ENCODE measurements at places on chromosomes 2 and 18.

- no peak for DNase-seq
These were observed 68.3 kb downstream of the NDUFA10 start for GRCh38 chr2:239956818-239957261.

DNA sequence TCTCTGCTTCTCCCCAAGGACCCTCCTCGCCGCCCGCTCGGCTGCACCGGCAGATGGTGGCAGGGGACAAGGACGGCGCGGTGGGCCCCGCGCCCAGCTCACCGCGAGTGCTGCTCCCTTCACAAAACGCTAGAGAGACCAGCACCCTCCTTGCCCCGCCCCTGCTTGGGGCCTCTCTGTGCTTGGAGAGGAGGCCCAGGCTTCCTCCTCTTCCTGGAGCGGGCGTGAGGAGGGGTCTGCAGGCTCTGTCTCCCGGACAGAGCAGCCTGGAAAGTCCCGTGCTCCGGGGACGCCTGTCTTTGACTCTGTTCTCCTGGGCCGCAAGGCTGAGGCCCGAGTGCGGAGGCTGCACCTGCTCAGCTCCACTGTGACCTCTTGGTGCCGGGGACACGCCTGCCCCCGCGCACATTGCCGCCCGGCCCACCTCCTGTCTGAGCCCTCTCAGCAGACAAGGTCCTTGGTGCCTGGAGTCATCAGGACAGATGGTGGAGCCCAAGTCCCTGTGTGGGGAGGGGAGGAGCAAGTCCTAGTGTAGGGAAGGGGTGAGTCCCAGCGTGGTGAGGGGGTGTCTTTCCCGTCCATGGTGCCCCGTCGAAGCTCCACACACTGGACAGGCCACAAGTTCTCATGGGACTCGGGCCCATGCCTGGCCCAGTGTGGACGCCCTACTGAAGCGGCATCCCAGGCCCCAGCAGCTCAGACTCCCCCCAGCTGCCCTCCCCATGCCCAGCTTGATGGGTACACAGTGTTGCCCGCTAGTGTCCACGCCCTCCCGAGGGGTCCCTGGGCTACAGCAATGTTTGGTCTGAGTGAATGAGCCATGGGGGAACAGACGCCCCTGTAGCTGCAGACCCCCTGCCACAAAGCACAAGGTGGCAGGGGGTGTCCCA lies 33.8 kb downstream of the RTP5 start:
- no peak for DNase-seq

- DNase-seq: no peak
These were observed 46.3 kb upstream of the AQP4 start for GRCh38 chr18:26911840-26912239.

GRCh38 chr2:203018181-203018580 lies 3.5 kb downstream of the NBEAL1 start:
- DNase-seq: no peak

GRCh38 chr18:67239826-67240225 lies 276.7 kb downstream of the DSEL start:
- DNase-seq: no peak

DNA sequence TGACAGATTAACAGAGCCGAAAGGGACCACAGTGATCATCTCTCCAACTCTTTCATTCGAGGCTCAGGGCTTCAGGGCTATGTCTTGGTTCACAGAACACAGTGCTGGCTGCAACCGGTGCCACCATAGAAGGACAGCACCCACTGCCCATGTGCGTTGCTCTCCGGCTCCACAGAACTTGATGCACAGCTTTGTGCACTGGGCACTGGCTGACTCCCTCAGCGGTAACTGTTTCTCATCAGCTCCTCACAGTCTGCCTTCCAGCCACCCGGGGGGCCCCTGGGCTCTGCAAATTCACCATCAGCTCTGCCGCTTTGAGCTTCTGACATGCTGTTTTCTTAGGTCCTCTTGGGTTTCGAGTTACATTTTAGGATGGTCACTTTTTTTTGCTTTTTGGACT lies 124.3 kb upstream of the RAB12 start:
- no peak for DNase-seq

DNA sequence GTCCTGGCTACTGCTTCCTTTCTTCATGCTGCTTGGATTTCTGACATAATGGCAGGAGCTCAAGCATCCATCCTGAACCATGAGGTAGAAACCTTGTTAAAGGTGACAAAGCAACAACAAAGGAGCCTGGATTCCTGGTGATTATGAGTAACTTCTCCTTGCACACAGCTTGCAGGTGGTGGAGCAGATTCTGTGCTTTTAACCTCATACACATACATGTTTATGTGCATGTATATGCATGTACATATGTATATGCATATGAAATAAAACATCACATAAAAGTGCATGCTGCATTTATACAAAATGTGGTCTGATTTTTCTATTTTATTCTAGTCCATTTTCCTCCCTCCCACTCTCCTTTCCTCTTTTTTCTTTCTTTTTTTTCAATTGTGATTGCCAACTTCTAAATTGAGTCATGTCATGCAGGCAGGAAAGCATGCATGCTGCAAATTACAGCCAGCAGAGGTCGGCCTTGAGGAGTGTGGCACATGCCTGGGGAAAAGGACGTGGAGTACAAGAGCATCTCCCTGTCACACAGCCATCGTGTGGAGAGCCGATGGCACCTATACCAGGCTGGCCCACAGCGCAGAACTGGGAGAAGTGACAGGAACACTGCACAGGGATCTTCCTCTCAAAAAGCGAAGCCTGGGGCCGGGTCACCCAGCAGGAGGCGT lies 17.9 kb downstream of the LCT start:
- no peak for DNase-seq

GRCh38 chr18:13793819-13794218 lies 30.1 kb upstream of the MC5R start:
- no peak for DNase-seq

DNA sequence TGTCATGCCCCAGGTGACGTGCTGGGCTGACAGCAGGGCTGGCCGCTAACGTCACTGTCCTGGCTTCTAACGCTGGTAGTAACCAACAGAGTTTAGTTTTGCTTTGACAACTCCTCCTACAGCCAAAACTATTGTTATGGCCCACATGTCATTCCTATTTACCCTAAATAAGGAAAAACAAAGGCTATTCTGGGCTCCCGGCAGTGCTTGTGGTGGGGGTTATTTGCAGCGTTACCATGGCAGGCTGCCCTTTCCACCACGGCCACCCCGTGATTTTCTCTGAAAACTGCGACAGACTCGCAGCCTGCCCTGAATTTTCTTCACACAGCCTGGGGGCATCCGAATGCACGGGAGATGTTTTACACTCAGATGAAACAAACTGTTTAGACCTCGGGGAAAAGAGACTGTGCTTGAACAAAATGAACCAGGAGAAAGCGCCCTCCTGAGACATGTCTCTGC lies 115.2 kb downstream of the FAM210A start:
- peak; percentile 27 for DNase-seq

- no peak for DNase-seq
These were observed 137.1 kb upstream of the CCDC150 start for GRCh38 chr2:196502386-196502785.

DNA sequence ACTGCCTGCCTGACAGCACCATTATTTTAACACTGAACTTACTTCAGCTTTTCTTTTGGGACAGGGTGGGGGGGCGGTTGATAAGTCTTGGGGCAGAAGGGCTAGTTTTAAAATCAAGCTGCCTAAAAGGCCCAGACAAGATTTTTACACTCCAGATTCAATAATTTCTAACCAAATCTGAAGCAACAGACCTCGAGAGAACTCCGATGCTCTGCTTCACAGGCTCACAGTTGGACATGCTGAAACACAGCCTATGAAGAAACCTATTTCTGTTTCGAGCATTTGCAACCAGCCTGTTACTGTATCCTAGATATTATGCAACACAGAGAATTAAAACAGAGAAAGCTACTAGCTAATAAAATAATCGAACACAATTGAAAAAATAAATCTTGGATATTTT lies 1.3 kb upstream of the MYT1L start:
- DNase-seq: no peak

DNA sequence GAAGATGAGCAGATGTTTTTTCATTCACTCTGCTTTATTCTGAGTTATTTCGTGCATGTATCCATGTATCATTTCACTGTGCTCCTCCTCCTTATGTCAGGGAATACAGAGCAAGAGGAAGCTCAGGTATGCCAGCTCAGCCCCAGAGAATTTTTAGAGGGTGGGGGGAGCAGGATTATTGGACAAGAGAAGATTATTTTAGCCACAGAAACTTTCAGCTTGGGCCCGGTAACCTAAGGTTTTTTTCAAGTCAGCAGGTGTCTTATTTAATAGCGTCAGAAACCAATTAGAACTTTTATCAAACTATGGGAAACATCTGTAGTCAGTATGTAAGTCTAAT lies 232.9 kb upstream of the SIX3 start:
- DNase-seq: no peak

GRCh38 chr2:201246280-201246679 lies 14.1 kb upstream of the CASP8 start:
- no peak for DNase-seq

DNA sequence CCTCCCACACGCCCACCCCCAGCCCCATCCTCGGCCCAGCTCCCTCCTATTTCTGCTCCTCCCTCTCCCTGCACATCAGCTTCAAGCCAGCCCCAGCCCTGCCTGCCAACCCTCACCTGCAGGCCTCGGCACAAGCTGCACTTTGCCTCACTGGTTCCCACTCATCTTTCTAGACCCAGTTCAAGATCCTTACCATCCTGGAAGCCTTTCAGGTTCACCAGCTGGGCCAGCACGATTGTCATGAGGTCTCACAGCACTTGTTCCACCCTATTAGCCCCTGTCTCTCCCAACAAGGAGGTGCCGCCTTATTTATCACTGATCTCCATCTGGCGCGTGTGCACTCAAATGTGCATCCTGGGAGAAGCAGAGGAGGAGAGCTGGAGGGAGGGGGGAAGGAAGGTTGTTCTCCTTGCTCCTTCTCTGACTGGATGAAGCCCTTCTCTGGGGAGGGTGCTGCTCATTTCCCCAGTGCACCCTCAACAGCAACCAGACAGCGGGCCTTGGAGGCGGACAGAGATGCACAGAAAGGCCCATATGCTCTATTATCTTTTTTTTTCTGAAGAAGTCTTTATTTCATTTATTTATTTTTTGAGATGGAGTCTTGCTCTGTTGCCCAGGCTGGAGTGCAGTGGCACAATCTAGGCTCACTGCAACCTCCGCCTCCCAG lies 15.5 kb upstream of the BIN1 start:
- DNase-seq: no peak

DNA sequence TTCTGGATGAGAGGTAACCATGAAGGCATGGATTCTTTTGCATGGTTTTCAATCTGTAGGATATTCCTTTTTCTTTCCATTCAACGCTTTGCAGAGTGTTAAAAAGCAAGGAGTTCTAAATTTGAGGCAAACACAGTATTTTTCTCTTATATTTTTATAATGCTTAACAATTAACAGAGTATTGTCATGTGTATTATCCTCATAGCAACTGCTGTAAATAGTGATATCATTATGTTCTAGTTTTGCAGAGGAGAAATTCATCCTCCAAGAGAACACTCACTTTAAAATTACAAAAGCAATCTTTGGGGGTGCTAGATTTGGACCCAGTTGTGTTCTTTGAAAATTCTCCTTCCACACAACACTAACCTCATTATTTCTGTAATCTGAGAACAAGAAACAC lies 58.7 kb downstream of the RDH14 start:
- no peak for DNase-seq

GRCh38 chr2:229852565-229852964 lies 69.2 kb downstream of the TRIP12 start:
- peak; percentile 39 for DNase-seq

- no peak for DNase-seq
These were observed 289.1 kb downstream of the NBAS start for GRCh38 chr2:15271941-15272542.

DNA sequence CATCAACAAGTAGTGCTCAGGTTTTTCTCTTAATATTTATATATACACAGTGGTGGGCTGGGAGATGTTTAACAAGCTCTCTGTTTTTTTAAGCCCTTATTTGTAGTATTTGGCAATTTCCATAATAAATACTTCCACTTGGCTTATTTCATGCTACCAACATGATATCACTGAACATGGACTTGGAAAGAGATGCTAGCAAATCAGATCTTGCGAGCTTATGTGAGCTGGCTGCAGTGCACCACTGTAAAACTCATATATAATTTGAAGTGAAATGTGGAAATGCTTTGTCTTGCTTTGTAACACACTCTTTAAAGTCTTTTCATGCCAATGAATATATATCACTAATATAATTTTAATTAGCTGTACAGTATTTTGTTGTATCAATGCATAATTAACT lies 155.7 kb downstream of the ALK start:
- DNase-seq: no peak

GRCh38 chr2:223723954-223724411 lies 113.4 kb downstream of the AP1S3 start:
- no peak for DNase-seq

GRCh38 chr2:233584210-233584609 lies 17.6 kb upstream of the USP40 start:
- DNase-seq: no peak

GRCh38 chr2:30722936-30723725 lies 84.1 kb downstream of the CAPN13 start:
- no peak for DNase-seq

DNA sequence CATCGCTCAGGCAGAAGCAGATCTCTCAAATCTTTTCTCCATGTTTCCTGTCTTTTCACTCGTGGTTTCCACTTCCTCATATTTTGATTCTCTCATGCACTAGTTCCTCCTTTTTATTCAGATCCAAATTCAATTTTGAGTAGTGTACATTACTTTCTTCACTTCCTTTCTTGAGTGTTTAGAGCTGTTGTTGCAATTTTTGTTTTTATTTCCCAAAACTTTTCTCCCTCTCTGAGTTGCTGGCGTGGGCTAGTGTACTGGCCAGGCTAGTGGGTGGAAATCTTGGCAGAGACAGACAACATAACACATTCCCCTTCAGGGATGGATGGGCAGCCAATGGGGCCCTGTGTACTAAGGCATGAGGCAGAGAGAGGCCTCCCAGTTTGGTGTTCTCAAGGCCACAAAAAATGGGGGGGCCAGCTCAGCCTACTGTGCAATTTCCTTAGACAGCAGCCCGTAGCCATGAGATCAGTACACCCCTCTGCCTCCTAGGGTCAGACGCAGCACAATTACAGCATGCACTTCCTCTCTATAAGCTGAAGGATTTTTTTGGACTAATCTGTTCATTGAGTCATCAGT lies 145.1 kb upstream of the PID1 start:
- DNase-seq: no peak

- no peak for DNase-seq
These were observed 21.4 kb downstream of the KIF3C start for GRCh38 chr2:25960920-25961319.

Measured in effector CD4-positive, alpha-beta T cell (primary cell).